ENCODE measurements at places on chromosomes 3 and 15.

GRCh38 chr3:172402090-172402489 is 46.2 kb downstream of the GHSR start:
- no peak for DNase-seq

- DNase-seq: no peak
These were observed at the start of gene GPR156 for GRCh38 chr3:120284747-120285507. GPR156 (minus strand) TSS chr3:120285222; CDS start chr3:120244098, 41,124 bp downstream.

GRCh38 chr3:197371591-197372046 is 73.2 kb upstream of the DLG1 start:
- no peak for DNase-seq

GRCh38 chr15:53830707-53831386 is 71.4 kb upstream of the WDR72 start:
- DNase-seq: no peak

- no peak for DNase-seq
These were observed 290.4 kb downstream of the MAGI1 start for GRCh38 chr3:65748326-65748725.

DNA sequence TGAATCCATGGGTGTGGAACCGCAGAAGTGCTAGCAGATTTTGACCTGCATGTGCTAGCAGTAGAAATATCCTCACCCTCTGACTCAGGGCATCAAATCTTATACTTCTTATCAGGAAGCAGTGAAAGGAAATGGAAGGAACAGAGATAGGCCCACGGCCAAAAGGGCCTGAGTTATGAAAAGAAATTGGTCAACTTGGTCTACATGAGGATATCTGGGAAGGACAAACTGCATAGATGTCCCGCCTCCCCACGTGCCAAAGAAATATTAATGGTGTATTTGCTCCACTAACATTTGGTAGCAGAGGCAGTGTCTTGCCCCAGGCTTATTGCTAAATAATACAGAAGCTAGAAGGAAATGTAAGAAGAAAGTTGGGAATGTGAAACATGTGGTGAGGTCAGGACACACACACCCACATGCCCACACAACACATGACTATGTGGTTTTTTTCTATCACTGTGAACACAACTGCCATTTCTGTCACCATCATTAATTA is 93.6 kb upstream of the COL8A1 start:
- no peak for DNase-seq

GRCh38 chr15:69585937-69586336 is 133.3 kb downstream of the RPLP1 start:
- DNase-seq: no peak

DNA sequence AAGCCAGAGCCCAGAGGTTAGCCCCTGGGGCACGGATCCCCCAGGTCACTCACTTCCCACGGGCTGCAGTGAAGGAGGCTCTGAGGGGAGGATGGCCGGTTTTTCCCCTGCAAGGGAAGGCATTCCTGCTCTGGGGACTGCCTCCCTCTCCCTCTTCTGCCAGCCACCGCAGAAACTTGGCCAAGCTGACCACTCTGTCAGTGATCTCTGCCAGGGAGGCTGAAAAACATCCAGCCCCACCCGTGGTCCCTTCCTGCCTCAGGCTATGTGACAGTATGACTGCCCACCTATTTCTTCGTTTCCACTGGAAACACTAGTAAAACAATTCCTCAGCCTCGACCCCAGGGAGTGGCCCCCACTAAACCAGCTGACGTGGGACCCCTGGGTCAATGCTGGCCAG is 14.6 kb upstream of the FANCD2 start:
- no peak for DNase-seq

All from AML-193 (cell line).